ENCODE measurements at places on chromosomes 12 and 14. TPM values are rescaled to one million over a fixed set of nuclear protein-coding genes. Genes with fewer than 3 reads are reported as not detected.

The YLPM1 gene
- 106 TPM for total RNA-seq

The LBHD2 gene
- not detected for total RNA-seq

The PIWIL1 gene
- total RNA-seq: not detected

DNA sequence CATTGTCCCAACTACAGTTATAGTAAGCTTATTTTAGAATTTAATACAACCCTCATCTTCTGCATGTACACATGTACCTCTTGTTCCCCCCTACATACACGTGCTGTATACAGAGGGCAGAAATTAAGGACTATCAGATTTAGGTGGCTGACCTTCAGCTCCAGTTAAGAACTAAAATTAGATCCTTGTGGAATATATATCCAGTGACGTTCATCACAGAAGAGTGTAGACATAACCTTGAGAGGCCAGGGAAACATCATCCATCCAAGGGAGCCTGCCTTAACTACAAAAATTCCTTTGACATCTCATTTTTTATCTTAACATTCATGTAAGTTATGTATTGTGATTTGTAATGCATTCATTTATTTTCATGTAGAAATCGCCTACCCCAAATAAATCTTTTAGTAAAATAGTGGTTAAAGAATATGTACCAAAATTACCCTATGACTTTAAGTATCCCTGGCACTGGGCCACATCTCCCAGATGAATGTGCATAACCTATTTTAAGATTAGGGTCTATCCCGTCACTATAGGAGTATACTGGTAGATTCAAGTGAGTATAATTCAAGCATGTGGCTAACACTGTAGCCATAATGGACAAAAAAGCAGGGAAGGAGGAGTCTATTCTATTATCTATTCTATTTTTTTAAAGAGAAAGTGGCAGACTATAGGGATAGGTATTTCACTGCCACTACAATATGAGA lies 27.5 kb downstream of the RIC8B start:
- DNase-seq: no peak

DNA sequence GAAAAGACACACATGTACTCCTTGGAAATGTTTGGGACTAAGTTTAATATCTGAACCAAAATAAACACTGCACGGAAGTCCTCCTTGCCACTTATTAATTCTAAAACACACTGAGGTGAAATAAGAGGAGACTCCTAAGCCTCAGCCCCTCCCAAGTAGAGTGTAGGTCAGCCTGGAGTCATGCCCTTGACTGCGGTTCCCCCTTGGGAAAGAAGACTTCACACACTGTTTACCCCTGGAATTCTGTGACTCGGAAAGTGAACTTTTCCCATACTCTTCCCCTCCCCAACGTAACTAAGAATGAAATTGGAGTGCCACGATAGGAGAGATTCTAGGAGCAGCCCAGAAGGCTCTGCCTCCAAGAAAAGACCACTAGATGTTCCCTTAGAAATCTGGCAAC lies 8.6 kb upstream of the TFCP2 start:
- DNase-seq: no peak
